ENCODE measurements at places on chromosomes 2 and 18.
A peak's percentile ranks its signal among the peaks of the same experiment; 100 is the strongest.

GRCh38 chr2:241943961-241944575 is 74.5 kb downstream of the RTP5 start:
- no peaks in the 10 kb centered on the region for H3K36me3 ChIP-seq
- no peak overlapping the region for H3K27ac ChIP-seq
- no peak for DNase-seq

DNA sequence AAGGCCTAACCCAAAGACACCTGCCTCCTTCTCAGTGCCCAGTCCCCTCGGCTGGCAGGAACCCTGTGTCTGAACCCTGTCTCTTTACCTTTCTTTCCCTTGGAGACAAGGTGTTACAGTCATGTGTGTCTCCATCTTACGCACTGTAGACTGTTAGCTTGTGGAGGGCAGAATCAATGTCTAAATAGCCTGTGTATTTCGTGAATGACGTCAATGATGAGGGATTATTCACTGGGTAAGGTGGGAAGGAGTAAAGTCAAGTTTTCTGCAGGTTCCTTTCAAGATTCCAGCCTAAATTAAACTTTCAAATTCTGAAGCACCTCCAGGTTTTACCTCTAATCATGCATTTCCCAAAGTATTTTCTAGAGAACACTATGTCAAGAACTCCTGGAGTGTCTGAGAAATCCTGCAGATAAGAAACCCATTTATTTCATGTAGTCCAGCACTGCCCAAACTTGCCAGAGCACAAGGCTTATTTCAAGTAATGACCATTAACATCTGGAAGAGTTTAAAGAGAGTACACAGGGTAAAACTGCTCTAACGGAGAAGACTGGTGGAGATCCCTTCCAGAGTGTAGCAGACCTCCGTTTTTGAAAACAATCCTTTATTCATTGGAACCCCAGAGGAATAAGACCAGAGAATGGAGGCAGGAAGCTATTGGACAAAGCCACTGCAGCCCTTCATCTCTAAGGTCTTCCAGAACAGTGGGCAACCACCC is 72.8 kb downstream of the KCNF1 start:
- no peak overlapping the region for H3K27ac ChIP-seq
- H3K36me3 ChIP-seq = no peaks in the 10 kb centered on the region
- no peak overlapping the region for H3K4me3 ChIP-seq
- peaks cover 5% of the 10 kb centered on the region for H3K27me3 ChIP-seq

DNA sequence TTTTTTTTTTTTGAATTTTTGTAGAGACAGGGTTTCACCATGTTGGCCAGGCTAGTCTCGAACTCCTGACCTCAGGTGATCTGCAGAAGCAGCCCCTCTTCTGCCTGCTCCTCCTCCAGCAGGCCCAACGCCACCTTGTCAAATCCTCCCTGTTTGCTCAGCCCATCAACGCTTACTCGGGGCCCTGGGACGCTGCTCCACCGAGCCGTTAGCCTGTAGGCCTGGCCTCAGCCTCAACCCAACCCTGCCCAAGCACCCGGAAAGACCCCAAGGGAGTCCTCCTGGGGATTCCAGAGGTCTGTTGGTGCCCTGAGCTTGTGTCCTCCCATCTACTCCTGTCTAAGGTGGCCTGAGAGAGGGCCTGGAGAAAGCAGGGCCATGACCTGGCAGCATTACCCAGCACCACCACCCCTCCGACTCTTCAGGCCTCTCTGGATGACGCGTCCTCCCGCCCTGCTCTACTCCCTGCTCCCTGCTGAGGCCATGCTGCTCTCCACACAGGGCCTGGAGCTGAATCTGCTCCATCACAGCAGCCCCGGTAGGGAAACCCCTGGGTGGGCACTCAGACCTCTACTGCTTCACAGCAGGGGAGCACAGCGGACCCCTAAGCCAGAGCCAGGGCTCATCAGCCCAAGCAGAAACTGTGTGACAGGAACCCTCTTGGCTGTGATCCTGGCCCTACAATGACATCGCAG is 3.2 kb downstream of the STK25 start:
- H3K36me3 ChIP-seq = no peaks in the 10 kb centered on the region
- no peak overlapping the region for H3K4me3 ChIP-seq
- no peaks in the 10 kb centered on the region for H3K27me3 ChIP-seq
- DNase-seq = no peak
- peak overlapping the region; percentile 42 for H3K27ac ChIP-seq

DNA sequence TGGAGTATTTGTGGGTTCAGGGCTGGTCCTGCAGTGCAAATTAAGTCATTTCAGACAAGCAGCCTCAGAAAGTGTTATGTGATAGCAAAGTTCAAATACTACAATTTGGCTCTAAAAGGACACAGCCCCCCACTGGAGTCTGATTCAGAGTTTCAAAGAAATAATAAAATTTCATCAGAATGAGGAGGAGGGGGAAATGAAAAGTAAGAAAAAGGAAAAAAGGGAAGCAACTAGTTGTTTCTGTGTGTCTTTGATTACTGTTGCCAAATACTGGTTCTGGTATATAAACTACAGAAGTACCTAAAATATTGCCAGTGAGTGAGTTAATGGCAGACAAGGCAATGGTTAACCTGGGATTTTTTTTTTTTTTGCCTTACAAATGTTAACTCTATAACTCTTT is 773.9 kb downstream of the BCL11A start:
- H3K36me3 ChIP-seq = no peaks in the 10 kb centered on the region
- H3K27me3 ChIP-seq = no peaks in the 10 kb centered on the region
- no peaks in the 10 kb centered on the region for H3K4me1 ChIP-seq
- no peak overlapping the region for H3K4me3 ChIP-seq
- no peak overlapping the region for H3K27ac ChIP-seq

- no peak for DNase-seq
- no peaks in the 10 kb centered on the region for H3K4me1 ChIP-seq
Observed at GRCh38 chr2:39646267-39646666, 19.4 kb upstream of the TMEM178A start.

DNA sequence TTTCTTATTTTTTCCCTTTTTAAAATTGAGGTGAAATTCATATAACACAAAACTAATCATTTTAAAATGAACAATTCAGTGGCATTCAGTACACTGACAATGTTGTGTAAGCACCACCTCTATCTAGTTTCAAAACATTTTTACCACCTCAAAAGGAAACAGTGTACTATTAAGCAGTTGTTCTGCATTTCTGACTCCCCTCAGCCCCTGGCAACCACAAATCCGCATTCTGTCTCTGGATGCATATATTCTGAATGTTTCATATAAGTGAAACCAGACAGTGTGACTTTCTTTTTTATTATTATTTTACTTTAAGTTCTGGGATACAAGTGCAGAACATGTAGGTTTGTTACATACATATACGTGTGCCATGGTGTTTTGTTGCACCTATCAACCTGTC is 19.2 kb upstream of the TANK start:
- H3K27ac ChIP-seq = peak overlapping the region; percentile 45
- peak overlapping the region; percentile 83 for H3K4me3 ChIP-seq
- peak; percentile 44 for DNase-seq
- H3K4me1 ChIP-seq = peaks cover 84% of the 10 kb centered on the region

- H3K27me3 ChIP-seq = no peaks in the 10 kb centered on the region
- no peak overlapping the region for H3K27ac ChIP-seq
- no peak for DNase-seq
- no peaks in the 10 kb centered on the region for H3K36me3 ChIP-seq
Observed at GRCh38 chr2:152622219-152622618, 95.0 kb downstream of the PRPF40A start.

DNA sequence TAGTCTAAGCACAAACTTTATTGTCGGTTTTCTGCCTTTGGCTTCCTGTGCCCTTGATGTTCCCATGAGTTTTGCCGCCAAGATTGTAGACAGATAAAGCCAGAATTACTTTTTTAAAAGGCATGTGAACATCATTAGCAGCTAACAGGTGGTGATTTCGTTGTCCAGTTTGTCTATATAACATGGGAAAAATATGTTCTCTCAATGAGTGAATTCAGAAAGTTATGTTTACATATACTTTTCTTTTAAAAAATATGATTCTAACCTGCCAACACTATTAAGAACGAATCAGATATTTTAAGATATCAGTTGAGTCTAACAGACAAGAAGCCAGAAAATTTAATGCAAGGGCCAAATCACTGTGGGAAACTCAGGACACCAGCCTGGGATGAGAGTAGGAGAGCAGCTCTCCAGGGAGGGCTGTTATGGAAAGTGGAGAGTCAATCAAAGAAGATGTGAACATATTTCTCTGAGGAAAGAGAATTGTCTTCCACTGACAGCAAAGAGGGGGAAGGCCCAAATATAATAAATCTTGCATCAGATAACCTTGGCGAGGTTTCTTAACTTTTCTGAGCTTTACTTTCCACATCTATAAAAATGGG is 311.3 kb downstream of the ARHGAP15 start:
- H3K4me3 ChIP-seq = no peak overlapping the region
- H3K27ac ChIP-seq = peak overlapping the region; percentile 4
- no peaks in the 10 kb centered on the region for H3K4me1 ChIP-seq
- no peaks in the 10 kb centered on the region for H3K36me3 ChIP-seq
- H3K27me3 ChIP-seq = no peaks in the 10 kb centered on the region

DNA sequence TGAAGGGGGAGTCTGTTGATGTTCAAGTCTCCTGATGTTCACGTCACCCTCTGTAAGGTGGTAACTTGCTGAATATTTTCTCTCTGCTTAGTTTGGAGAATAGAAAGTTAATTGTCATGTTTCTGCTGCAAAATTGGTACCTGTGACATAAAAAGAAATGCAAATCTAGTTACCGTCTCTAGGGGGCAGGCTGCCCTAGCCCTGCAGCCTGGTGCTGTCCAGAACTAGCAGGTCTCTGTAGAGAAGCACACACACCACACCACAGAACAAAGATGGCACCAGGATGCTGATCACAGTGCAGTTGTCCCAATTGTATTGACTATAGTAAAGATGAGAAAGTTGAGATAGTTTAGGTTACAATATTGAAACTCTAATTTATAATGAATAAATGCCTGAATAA is 47.0 kb downstream of the SLC9A4 start:
- H3K4me3 ChIP-seq = no peak overlapping the region
- no peaks in the 10 kb centered on the region for H3K4me1 ChIP-seq
- no peak overlapping the region for H3K27ac ChIP-seq

DNA sequence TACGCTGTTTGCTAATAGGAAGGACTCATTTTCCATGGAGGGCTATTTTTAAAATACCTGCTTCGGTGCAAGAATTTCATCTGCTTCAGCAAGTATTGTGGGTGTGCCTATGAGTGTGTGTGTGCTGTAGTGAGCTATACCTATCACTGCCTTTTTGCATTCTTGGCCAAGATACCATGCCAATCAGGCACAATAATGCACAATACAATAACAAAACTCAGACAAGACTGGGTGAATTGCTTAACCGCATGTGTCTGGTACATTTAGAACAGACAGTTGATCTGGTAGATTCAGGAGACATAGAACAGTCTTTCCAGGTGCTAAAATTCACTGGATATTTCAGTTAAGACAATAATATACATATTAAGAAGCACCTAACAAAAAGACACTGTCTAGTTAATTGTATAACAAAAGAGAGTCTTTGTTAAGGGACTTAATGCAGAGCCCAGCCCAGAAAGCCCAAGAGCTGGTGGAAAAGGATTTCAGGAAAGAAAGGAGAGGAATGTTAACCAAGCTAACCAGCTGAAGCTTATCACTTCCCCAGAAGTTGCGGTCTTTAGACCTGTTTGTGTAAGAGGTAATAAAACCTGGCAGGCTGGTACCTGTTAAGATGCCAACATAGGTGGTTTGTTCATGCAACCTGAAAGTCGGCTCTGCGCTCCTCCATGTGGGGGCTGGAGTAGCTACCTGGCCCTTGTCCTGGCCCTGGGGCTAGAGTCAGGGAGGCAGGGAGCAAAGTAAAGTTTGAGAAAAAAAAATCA is 153.3 kb upstream of the RBMS1 start:
- no peak overlapping the region for H3K27ac ChIP-seq
- no peak for DNase-seq
- H3K27me3 ChIP-seq = no peaks in the 10 kb centered on the region
- H3K4me1 ChIP-seq = peaks cover 6% of the 10 kb centered on the region

GRCh38 chr2:11065833-11066485 is 89.3 kb upstream of the SLC66A3 start:
- H3K27me3 ChIP-seq = peaks cover 16% of the 10 kb centered on the region
- peaks cover 2% of the 10 kb centered on the region for H3K4me1 ChIP-seq
- H3K4me3 ChIP-seq = no peak overlapping the region
- no peak for DNase-seq
- H3K36me3 ChIP-seq = peaks cover 1% of the 10 kb centered on the region
- H3K27ac ChIP-seq = no peak overlapping the region

GRCh38 chr2:237942513-237942899 is 24.3 kb upstream of the UBE2F start:
- no peak for DNase-seq
- peaks cover 37% of the 10 kb centered on the region for H3K4me1 ChIP-seq
- H3K36me3 ChIP-seq = peaks cover 13% of the 10 kb centered on the region
- H3K27ac ChIP-seq = peak overlapping the region; percentile 61
- H3K27me3 ChIP-seq = no peaks in the 10 kb centered on the region

DNA sequence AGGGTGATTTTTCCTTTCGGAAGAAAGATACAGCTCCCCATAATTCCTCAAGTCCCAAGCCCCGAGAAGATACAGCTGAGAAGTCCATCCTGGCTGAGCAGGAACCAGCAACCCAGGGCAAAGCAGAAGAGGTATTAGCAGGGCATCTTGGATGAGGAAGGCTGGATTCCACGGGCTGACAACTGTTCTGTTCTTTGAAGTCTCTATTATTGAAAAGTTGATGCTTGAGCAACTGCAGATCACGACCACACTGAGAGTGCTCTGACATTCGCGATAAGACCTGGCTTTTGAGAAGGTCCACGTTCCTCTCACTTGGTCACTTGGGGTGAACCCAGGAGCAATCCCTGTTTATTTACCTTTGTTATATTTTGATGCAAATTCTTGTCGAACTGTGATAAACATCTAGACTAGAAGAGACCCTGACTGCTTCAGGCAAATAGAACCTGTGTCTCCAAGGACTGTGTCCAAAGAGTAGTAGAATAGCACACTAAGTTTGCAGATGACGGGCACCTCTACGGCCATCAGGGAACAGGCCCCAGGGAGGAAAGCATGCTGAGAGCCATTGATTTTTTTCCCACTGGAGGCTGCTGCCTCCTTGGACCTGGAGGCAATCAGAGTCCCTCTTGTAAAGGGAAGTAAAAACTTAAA is 133.1 kb downstream of the ARL4C start:
- DNase-seq = no peak
- no peaks in the 10 kb centered on the region for H3K27me3 ChIP-seq
- H3K27ac ChIP-seq = no peak overlapping the region
- H3K4me1 ChIP-seq = peaks cover 37% of the 10 kb centered on the region

DNA sequence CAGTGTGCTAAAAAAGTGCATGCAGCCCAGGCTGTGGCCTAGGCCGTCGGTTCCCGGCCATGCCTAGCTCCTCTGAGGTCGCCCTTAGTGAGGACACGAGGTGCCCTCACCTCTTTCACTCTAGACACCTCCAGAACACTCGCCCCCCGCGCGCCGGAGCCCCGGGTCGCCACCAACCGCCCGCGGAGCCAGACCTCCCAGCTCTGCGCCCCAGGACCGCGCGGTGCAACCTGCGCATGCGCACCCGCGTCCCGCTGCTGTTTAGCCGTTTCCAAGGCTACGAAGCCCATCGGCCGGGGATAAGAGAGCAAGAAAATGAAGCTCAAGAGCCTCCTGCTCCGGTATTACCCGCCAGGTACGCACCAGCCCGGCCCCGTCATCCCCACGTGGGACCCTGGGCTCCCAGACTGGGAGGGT is at the start of gene DAW1:
Gene DAW1, plus strand, starts transcription at position 257 of the 417 bp plus-strand sequence. Its CDS starts 59 bp downstream, at position 316.
- no peaks in the 10 kb centered on the region for H3K4me1 ChIP-seq
- DNase-seq = peak; percentile 24
- H3K27ac ChIP-seq = no peak within 1 kb of the TSS
- H3K27me3 ChIP-seq = peaks cover 34% of the 10 kb centered on the region
- H3K4me3 ChIP-seq = peak within 1 kb of the TSS; percentile 36
